ENCODE measurements at places on chromosomes 12 and 14.

- no peak for DNase-seq
These were observed 12.2 kb upstream of the ARHGAP5 start for GRCh38 chr14:32064931-32065330.

DNA sequence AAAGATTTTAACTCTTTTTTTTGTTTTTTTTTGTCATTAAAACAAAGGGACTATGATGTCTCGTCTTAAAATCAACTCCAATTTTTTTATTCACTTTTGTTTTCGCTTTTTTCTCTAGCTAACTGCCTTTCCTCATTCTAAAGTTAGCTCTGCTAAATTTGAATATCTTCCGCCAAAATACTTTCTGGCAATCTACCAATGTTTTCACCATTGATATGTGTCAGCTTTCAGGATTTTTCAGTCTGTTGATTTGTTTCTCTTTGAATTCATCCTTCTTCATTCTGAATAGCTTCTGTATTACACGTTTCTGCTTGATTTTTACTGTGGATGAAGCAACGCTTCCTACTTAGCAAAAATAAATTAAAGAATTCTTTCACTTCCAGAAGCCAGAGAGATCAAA, 38.7 kb upstream of the NOVA1 start:
- DNase-seq, result no peak

DNA sequence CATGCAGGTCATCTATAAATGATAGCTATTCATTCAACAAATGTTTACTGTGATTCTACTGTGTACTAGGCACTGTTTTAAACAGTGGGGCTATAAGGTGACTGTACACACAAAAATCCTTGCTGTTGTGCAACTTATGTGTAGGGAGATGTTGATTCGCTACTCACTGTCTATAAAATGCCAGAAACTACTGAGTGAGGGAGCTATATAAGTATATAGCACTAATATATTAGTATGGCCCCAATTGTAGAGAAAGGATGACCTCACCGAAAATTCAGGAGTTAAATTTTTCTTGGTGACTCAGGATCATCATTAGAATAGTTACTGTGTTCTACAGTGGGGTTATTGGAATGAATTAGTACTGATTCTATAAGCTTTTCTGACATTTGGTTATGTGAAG, 117.4 kb downstream of the TGFB3 start:
- DNase-seq, result no peak

DNA sequence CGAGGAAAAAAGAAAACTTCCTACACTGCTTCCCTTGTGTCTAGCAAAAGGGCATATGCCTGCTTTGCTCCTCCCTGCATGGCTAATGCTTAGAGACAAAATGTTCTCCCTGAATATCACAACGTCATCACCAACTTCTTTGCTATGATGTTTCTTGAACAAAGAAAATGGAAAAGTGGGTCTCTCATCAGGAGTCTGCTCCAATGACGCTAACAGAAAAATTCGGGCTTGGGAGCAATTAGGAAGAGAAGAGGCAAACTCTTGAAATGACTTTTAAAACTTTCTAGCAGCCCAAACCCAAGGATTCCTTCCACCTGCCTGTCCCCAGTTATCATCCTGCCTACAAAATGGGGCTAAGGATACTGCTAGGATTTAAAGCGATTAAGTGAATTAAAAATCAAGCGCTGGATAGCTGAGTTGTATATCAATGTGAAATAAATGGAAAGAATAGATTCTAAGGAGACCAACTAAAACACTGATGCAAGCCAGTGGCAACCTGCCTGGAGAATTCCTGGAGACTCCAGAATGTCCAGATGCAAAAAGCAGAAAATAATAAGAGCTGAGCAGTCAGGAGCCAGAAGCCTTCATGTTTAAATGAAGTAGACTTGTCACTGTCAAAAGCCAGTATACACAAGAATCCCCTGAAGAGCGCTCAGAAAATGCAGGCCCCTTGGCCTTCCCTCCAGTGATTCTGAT, 183.8 kb downstream of the DPF3 start:
- no peak for DNase-seq

DNA sequence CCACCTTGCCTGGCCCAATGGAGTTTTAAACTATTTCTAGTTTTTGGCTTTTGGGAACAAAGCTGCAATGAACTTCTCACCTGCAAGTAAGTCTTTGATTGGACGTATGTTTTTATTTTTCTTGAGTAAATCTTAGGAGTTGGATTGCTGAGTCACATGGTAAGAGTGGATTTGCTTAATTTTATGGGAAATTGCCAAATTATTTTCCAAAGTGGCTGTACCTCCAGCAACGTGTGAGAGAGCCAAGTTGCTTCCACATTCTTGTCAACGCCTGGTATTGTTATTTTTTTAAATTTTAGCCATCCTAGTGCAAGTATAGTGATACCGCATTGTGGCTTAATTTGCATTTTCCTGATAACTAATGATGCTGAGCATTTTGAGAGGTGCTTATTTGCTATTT, 136.6 kb downstream of the LMNTD1 start:
- no peak for DNase-seq

DNA sequence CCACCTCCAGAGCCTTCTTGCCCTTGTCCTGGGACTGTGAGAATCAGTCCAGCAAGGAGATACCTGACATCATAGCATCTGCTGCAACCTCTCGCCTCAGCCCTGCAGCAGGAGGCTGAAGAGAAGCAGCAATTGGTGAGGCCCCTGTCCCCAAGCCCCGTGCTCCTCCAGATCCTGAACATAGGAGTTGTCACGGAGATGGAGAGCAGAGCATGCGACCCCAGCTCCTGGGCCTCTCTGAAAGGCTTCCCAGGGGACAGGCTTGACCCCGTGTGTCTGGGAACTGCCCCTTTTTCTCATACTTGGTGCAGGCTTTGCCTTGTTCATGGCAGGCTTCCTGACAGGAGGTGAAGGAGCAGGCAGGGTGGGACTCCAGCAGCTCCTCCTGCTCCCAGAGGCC, 127.7 kb upstream of the PZP start:
- no peak for DNase-seq

DNA sequence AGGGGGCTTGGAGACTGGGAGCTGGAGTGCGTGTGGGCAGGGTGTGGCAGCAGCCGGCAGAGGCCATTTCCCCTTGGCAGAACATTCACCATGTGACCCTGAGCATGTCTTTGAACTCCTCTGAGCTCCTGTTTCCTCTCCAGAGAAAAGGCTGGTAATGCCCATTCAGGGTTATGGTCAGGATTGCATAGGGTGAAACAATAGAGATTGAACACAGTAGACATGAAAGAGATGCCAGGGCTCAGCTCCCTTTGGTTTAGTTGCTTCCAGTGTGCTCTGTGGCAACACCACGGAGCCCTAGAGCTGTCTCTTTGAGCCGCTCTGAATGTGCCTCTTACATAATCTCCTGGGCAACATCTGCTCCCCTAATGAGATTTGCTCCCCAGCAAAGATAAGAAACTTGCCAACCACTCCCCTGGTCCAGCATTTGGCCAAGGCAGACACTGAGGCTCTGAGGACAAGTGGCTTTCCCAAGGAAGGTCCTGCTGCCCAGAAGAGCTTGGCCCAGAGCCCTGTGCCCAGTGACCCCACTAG, 4.6 kb downstream of the IFI27 start:
- DNase-seq, result no peak

DNA sequence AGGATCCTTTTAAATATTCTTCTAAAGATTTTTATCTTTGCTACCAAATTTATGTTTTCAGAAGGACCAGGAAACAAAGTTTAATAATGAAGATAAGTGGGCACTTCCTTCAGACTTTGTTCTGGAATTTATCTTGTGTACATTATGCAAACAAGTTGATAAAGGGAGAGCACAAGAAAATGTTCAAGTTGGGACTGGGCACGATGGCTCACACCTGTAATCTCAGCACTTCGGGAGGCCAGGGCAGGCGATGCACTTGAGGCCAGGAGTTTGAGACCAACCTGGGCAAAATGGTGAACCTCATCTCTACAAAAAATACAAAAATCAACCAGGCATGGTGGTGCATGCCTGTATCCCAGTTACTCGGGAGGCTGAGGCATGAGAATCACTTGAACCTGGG, 4.6 kb downstream of the PLBD1 start:
- DNase-seq, result no peak

- DNase-seq, result no peak
These were observed 34.1 kb upstream of the NEDD1 start for GRCh38 chr12:96872961-96873360.

- DNase-seq, result no peak
These were observed 31.9 kb downstream of the MMAB start for GRCh38 chr12:109541413-109541726.

DNA sequence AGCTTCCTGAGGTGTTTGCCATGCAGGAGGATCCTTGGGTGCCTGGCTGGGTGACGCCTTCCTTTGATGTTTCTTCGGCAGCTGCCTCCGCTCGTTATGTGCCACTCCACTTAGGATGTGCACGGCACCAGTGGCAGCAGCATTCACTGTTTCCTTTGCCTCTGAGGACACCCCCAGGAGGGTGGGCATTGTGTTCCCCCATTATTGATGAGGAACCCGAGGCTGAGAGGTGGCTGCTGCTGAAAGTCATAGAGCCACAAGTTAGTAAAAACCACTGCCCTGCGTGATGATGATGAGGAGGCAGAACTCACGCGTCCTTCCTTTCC, 41.2 kb downstream of the EP400 start:
- DNase-seq, result no peak

DNA sequence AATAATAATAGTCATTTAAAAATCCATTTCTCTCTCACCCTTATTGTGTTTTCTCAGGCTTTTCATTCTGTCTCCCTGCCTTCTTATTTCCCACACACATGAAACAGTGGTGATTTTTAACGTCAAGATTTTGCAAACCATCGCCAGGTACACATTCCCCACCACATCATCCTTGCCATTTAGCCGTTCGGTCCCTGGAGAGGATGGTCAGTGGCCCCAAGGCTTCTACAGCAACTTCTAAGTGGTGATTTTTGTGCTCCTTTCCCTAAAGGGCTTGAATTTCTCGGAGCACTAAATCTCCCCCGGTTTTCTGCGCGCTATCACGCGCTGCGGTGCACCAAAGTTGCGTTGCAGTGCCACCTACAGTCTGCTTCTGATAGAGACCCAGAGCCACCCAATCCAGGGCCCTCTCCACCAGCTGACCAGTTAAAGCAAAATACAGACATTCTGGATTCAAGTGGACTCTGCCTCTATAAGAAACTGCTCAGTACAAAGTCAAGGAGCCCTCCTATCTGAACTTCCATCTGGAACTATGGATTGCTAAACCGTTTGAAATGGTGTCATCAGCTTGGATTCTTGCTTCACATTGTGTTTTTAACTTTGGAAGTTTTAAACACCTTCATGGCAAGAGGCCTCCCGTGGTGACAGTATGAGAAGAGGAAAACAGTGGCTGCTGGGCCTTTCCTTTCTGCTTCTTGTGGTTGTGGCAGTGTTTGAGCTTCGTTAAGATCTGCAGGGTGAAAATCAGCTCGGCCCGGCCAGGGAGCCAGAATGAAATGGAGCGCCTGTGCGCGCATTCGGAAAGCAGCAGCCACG, 234.0 kb downstream of the SPTSSA start:
- DNase-seq, result peak; percentile 19

DNA sequence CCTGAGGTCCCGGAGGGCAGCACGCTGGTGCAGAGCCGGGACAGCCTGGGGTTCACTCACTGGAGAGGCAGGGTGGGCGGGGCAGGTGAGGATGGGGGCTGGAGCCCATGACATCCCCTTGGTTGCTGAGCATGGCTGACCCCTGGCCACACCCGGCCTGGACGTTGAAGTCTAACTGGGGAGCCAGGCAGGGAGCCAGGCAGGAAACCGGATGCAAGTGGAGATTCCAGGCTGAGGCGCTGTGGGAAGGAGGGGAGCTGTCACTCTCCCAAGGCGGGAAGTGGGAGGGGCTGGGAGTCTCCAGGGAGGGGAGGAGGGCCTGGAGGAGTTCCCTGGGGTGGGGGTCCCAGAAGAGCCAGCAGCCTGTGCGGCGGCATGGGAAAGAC, 7.7 kb upstream of the INF2 start:
- no peak for DNase-seq

All from CD4-positive, alpha-beta T cell (primary cell).